Testis (tissue), 5 donors: ENCODE measurements at places on chromosomes 1 and 21. TPM values are rescaled to one million over a fixed set of nuclear protein-coding genes. Genes with fewer than 3 reads are reported as not detected.

DNA sequence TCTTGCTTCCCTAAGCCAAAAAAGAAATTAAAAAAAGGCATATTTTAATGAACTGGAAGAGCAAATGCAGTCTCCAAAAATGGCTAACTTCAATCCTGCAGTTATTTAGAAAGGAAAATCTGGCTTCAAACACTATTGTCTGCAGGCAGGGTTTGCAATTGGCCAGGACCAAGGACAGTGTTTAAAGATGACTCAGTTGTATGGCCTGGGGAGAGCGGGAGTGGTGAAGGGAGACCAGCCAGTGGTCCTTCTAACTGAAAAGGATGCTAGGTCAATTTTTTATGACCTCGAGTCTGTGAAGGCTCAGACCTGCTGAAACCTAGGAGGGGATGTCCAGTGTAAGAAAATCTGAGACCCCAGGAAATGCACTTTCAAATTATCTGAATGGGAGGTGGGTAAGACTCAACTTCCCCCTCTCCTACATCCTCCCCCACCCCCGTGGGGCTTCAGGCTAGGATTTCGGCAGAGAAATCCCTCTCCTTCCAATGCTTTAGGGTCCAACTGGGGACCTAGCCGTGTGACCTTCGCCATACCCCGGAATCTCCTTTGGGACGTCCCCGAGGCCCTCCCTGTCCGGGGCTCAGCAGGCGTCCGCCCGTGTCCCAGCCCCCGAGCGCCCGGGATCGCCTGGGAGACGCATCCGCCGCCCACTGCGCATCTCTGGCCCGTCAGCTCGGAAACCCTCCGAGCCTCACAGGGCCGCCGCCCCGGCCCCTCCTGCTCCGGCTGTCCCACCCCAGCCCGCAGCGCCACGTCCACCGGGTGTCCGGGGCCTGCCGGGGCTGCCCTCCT lies 602 bp upstream of the RIMKLA start:
- no peaks in the 10 kb centered on the region for H3K27me3 ChIP-seq
- peak overlapping the region; percentile 47 for H3K4me3 ChIP-seq
- H3K4me1 ChIP-seq = no peaks in the 10 kb centered on the region
- no peaks in the 10 kb centered on the region for H3K36me3 ChIP-seq

DNA sequence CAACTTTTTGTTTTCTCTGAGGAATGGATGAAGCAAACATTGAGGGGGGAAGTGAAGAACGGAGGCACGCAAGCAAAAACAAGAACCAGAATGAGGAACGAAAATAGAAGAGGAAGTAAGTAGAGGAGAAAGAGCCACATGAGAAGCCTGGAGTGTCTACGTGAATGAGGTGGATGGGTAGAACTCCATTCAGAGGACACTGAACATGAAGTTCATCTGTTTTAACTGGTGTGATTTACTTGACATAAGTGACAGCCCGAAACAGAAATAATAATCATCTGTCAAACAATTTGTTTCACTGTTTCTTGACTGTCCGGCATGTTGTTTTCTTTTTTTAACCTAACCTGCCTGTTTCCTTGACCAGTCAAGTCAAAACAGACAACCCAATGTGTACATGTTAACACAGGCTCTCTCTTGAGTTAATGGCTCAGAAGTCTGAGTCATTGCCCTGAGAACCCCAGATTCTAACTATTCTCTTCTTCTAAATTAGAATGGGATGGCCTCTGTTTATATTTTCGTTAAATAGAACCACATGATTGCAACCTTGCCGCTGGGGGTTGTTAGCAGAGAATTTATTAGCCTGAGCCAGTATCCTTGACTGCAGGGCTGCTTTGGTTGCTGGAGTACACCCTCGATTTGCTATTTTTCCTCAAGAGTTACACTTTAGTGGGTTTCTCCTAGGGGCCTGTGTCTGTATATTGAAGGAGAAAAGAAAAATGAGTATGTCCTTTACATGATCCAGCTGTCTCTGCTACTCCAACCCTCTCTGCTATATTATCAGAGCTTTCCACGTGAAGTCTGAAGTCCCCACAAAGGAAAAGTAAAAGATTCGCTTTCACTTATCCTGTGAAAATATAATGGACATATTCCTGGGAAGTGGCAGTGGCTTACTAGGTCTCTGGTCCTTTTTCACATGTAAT lies 151.7 kb downstream of the ZC3H11B start:
- DNase-seq = no peak
- H3K4me1 ChIP-seq = no peaks in the 10 kb centered on the region
- no peaks in the 10 kb centered on the region for H3K36me3 ChIP-seq
- H3K4me3 ChIP-seq = no peak overlapping the region

DNA sequence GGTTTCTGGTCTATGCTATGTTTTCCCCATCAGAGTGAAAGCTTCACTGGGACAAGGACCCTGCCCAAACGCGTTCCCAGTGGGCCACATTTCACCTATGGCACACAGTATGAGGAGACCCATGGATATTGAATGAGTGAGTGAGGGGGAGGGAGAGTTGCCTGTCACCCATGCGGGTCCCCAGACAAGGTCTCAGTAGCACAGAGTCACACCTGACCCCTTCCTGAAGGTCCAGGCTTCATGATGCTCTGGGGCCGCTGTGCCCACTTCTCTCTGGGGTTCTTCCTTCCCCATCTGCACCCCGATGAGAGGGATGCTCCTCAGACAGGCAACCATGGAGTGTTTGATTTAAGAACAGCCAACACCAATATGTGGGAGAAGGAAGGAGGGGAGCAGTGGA lies 72.3 kb upstream of the CSF3R start:
- H3K36me3 ChIP-seq = no peaks in the 10 kb centered on the region
- H3K4me3 ChIP-seq = no peak overlapping the region
- DNase-seq = no peak
- no peaks in the 10 kb centered on the region for H3K4me1 ChIP-seq
- no peak overlapping the region for H3K27ac ChIP-seq

DNA sequence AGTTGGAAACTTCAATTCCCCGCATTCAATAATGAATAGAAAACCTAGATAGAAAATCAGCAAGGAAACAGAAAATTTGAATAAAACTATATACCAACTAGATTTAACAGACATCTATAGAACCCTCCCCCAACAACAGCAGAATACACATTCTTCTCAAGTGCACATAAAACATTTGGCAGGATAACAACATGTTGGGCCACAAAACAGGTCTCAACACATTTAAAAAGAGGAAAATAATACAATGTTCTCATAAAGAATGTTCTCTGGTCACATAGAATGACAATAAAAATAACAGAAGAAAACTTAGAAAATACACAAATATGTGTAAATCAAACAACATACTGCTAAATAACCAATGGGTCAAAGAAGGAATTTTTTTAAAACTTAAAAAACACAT lies 24.9 kb downstream of the ITGB3BP start:
- H3K4me1 ChIP-seq = no peaks in the 10 kb centered on the region
- H3K4me3 ChIP-seq = no peak overlapping the region
- no peak for DNase-seq
- H3K27me3 ChIP-seq = no peaks in the 10 kb centered on the region

GRCh38 chr1:42613803-42614131 lies 44.5 kb upstream of the PPIH start:
- no peak overlapping the region for H3K4me3 ChIP-seq
- no peaks in the 10 kb centered on the region for H3K4me1 ChIP-seq
- H3K27ac ChIP-seq = no peak overlapping the region
- no peak for DNase-seq
- no peaks in the 10 kb centered on the region for H3K36me3 ChIP-seq

DNA sequence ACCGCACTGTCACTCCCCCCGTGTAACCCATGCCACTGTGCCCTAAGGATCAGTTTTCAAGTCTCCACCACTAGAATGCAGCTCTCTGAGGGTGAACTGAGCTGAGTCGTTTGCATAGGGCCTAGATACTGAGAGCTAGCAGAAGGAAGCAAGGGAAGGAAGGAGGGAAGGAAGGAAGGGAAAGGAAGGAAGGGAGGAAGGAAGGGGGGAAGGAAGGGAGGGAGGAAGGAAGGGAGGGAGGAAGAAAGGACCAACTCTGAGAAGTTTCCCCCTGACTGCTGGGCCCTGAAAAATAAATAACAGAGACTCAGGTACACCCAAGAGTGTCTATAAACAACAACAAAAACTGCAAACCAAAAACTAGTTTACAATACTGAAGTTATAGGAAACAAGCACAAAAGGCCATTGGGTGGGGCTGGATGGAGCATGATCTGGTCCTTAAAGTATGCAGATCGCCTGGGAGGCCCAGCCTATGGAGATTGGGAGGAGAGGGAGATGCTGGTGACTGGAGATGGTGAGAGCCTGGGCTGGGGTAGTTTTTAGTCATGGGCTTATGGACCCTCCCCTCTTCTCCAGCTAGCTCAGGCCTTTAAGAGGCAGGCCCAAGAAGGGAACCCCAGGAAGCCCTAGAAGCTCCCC lies 1.7 kb upstream of the MRPS15 start:
- peak overlapping the region; percentile 97 for H3K27ac ChIP-seq
- peaks cover 13% of the 10 kb centered on the region for H3K4me1 ChIP-seq
- H3K4me3 ChIP-seq = no peak overlapping the region
- no peak for DNase-seq
- H3K27me3 ChIP-seq = no peaks in the 10 kb centered on the region

DNA sequence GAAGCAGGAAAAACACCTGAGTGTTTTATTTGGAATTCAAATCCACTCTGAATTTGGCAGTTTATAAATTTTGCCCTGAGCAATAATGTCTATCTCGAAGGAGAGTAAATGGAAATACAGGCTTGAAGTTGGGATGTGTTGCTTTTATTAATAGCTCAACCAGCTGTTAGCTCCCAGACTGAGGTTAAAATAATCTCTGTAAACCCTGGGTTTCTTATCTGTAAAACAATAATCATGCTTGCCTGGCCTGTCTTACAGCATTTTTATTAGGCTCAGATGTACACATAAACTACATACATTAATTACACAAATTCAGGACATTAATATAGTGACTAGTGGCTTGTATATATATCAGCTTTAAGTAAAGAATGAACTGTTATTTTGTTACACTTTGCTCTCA lies 148.5 kb downstream of the GALNT2 start:
- no peak for DNase-seq
- no peak overlapping the region for H3K4me3 ChIP-seq
- H3K27me3 ChIP-seq = no peaks in the 10 kb centered on the region
- no peaks in the 10 kb centered on the region for H3K36me3 ChIP-seq

DNA sequence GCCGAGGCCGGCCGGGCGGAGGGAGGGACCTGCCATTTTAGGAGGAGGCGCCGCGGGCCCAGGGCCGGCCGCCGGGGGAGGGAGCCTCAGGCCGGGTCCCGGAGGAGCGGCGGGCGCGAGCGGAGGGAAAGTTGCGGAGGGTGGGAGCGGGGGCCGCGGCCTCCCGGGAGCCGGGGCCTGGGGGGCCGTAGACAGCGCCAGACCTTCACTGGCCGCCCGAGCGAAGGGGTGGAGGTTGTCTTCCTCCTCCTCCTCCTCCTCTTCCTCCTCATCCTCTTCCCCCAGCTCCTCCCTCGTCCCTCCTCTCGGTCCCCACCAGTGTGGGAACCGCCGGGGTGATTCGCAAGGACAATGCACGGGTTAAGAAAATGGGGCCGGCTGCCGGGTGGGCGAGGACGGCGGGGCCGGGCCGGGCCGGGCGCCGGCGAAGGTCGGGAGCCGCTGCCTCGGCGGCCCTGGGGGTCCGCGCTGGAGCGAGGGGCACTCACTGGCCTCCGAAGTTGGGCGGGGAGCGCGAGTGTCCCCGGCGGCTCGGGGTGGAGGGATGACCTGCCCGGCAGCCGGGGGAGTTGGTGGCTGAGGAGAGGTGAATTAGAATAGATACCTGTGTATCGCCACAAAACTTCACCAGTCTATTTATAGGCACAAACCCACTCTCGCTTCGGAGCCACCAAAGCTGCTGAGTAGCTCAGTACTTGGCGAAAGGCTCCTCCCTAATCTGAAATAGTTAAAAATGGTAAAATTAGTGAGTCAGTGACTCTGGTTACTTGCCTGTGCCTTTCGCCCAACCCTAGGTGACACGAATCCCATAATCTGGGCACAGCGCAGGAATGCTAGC lies 1.3 kb downstream of the DYRK1A start:
- no peaks in the 10 kb centered on the region for H3K27me3 ChIP-seq
- peak overlapping the region; percentile 99 for H3K4me3 ChIP-seq
- peak overlapping the region; percentile 100 for H3K27ac ChIP-seq
- DNase-seq = peak; percentile 43
- peaks cover 31% of the 10 kb centered on the region for H3K4me1 ChIP-seq
- H3K36me3 ChIP-seq = no peaks in the 10 kb centered on the region

DNA sequence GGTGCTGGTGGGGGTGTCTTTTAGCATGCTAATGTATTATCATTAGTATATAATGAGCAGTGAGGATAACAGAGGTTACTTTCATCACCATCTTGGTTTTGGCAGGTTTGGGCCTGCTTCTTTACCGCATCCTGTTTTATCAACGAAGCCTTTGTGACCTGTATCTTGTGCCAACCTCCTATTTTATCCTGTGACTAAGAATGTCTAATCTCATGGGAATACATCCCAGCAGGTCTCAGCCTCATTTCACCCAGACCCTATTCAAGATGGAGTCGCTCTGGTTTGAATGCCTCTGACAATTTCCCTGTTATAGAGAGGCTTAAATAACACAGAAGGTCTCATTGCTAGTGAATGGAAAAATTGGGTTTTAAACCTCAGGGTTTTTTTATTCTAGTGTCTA lies 300.8 kb upstream of the PROX1 start:
- H3K27me3 ChIP-seq = no peaks in the 10 kb centered on the region
- DNase-seq = no peak
- no peak overlapping the region for H3K27ac ChIP-seq
- H3K4me1 ChIP-seq = no peaks in the 10 kb centered on the region
- H3K4me3 ChIP-seq = no peak overlapping the region
- no peaks in the 10 kb centered on the region for H3K36me3 ChIP-seq

DNA sequence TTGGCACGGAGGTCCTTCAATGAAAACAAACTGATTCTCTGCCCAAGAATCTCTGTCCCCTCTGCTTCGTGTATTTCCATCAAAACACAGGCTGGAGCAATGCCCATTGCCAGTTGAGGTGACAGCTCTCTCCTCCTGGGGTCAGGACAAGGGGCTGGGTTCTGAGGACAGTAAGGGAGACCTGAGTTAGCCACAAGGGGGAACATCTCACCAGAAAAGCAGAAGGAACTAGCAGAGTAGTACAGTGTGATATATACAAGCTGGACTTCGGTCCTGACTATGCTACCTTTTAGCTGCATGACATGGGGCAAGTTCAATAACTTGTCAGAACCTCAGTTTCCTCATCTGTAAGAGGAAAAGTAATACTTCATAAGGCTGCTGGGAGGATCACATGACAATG lies 50.3 kb downstream of the SYT2 start:
- H3K27ac ChIP-seq = no peak overlapping the region
- H3K4me1 ChIP-seq = no peaks in the 10 kb centered on the region
- no peaks in the 10 kb centered on the region for H3K27me3 ChIP-seq
- DNase-seq = no peak
- H3K4me3 ChIP-seq = no peak overlapping the region

Gene GJB4
- not detected for total RNA-seq

Gene ASPM
- 10.6 TPM for total RNA-seq

Gene COL24A1
- 2.4 TPM for total RNA-seq

Gene GBP7
- total RNA-seq = not detected

Gene PPOX
- 19.5 TPM for total RNA-seq

Gene CRYAA
- not detected for total RNA-seq

Gene HPDL
- 1.1 TPM for total RNA-seq

Gene OR10Z1
- total RNA-seq = not detected

Gene PUM1
- total RNA-seq = 70.5 TPM

Gene HHIPL2
- 5.9 TPM for total RNA-seq
